ENCODE measurements at places on chromosomes 3 and 15.

DNA sequence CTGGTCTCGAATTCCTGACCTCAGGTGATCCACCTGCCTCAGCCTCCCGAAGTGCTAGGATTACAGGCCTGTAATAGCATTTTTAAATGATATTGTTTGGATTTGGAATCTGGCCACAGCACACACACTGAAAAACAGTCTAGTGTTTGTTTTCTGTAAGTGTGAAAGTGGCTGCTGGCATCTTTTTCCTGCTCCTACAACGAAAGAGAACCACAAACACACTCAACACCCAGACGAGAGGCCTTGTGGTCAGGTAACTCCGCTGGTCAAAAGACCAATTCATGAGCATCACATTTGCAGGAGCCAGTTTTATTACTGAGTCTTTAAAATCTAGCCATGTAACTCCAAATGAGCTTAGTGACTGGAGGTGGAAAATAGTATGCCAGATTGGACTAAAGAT, 50.2 kb downstream of the IMPG2 start:
- no peak for DNase-seq

DNA sequence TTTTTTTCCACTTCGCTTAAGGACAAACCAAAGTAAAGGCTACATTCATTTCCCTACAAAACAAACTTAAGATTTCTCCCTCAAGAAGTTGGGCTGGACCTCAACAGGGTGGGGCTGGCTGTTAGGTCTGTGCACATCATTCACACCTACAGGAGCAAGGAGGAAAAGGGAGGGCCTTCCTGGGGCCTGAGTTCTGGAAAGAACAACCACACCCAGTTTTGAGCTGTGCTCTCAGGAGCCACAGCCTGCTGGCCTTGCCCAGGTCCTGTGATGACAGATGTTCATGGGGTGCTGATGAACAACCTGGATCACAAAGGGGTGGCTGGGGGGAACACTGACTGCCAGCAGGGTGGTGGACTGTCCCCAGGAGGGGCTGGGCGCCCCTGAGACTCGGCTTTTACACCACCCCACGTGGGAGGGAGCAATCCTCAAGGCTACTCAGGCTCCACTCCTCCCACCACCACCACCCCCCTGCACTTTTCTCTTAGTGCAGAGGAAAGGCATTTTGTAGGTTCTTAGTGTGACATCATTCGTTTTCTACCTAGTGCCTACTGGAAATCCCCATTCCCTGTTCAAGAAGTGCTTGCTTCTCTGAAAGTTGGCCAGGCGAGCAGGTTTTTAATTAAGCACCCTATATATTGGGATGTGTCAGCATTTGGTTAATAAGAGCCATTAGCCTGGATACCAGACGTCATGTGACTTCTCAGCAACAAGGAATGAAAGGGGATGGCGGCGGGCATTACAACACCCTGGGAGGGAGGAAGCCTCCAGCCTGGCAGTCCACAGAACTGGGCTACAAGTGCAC, 35.7 kb downstream of the CCNB2 start:
- DNase-seq = no peak

GRCh38 chr3:174125267-174125824, 727.8 kb downstream of the NLGN1 start:
- no peak for DNase-seq

DNA sequence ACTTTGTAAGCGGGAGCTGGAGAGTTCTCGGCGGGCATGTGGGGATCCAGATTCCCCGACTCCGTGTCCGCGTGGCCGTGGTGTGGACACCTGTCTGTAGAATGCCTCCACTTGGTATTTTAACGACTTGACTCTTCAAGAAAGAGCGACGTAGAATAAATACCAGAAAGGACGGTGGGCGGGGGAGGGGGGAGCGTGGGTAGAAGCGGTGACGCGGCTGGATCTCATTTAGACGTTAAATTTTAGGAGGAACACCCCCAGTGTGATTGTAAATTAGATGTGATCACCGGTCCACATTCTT, 620 bp upstream of the PYGO1 start:
- DNase-seq = peak; percentile 25

- no peak for DNase-seq
Observed at GRCh38 chr15:57740048-57740447, 33.5 kb downstream of the POLR2M start.

DNA sequence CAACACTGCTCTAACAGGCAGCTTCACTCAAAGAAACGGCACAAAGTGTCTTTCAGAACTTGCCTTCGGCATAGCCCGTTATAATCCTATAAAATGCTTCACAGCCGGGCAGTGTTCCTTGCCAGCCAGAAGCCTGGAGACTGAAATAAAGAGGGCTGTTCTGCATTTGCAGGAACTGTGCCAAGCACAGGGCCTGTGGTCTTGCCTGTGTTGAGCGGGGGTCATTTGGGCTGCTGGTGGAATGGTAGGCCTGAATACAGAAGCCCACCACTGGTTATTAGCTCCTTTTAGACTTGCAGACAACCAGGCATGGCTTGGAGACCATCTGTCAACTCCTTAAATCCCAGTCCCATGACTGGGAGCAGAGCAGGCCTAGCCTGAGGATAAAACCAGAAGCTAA, 4.7 kb upstream of the ARHGEF3 start:
- peak; percentile 14 for DNase-seq

- no peak for DNase-seq
Observed at GRCh38 chr3:197305854-197306253, 7.4 kb upstream of the DLG1 start.

- DNase-seq = no peak
Observed at GRCh38 chr15:38531509-38531908, 33.1 kb downstream of the RASGRP1 start.

GRCh38 chr15:95346721-95347475, 983.6 kb upstream of the NR2F2 start:
- DNase-seq = no peak

- no peak for DNase-seq
Observed at GRCh38 chr3:38707730-38708129, 58.2 kb upstream of the SCN5A start.

GRCh38 chr3:139267300-139268246, 76.2 kb upstream of the MRPS22 start:
- DNase-seq = no peak

DNA sequence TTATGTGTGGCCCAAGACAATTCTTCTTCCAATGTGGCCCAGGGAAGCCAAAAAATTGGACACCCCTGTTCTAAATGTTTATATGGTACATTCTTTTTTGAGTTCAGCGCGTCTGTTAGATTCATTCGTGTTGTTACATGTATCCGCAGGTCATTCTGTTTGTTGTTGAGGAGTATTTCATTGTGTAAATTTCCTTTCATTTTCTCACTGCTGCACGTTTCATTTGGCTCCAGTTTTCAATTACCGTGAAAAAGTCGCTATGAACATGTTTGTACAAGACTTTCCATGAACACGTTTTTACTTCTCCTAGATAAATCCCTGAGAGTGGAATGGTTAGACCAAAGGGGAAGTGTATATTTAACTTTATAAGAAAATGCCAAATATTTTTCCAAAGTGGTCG, 7.5 kb upstream of the OPA1 start:
- no peak for DNase-seq

DNA sequence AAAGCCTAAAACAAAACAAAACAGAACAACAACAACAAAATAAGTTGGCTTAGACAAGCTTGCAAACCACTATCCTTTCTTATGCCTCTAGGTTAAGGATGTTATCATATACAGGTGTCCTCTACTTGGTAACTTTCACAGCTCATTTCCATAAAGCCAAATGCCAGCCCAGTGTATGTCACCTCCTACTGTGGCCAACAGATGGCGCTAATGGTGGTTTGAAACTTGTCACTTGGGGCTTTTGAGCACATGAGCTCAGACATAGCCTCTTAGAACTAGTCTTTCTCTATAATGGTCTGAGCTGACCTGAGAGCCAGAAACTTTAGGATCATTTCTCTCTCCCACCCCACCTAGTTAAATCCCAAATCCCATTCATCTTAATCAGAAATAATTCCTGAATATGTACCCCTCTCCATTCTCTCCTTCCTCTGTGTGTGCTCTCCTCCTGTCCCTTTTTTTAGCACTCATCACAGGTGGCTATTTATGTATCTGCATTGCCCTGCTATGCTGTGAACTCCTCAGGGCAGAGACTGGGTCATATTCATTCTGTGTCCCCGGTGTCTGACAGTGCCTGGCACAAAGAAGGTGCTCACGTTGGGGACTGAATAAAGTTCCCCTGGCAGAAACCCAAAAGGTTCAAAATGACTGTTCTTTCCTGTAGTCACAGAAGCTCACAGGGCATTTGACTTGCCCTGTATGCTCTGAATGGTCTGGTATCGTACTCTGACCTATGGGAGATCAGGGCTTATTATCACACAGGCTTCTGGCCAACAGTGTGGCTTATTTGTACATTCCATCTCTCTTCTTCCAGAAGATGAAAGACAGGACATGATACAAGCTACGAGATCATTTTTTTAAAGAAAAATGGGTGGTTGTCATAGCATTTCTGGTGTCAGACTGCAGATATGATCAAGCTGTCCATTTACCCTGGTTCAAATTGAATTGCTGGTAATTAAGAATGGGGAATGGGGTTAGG, 319.3 kb upstream of the AZI2 start:
- DNase-seq = peak; percentile 71

DNA sequence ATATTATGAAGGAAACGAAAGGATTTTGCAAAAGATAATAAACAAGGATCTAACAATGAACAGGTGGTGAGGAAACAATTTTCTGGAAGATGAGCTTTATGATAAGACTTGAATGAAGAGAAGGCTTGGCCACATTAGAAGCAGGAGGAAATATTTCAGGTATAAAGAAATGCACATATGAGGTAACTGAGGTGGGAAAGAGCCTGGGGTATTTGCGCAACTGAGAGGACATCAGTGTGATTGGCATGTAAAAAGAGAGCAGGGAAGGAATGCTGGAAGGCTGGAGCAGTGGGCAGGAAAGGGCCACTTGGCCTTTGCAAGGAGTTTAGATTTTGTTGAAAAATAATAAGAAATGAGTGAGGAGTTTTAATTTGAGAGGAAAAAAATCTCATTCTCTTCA, 414.4 kb upstream of the TMCO5A start:
- no peak for DNase-seq

DNA sequence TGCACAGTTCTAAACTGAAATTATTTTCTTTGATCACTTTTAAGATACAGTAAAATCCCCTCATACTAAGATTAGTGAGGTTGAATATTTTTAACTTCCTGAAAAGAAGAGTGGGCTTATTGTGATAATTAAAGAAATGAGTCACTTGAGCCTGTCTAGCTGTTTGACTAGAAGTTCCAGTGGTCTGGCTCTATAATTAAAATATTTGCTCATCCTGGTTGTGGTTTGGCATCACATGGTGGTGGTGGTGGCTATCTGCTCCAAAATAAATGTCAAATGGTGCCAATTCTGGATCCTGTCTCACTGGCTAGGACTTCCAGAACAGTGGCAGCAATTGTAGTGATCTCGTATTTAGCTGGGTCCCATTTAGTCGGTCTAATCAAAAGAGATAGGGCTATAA, 8.6 kb upstream of the TEX9 start:
- DNase-seq = no peak

DNA sequence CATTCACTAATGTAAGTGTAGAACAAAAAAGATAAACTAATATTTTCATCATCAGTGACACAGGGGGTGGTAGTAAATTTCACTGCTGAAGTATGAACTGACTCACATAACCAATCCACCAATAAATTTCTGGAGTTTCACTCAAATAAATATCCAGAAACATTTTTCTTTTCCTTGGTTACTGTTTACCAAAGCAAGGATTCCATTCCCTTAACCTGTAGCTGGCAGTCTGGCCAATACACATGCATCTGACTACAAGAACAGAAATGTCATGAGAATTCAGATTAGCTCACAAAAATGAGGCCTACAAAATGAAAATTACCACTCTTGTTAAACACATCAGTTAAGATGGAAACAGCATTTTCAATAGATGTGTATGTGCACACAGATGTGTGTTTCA, 80.3 kb downstream of the STAG1 start:
- DNase-seq = no peak

DNA sequence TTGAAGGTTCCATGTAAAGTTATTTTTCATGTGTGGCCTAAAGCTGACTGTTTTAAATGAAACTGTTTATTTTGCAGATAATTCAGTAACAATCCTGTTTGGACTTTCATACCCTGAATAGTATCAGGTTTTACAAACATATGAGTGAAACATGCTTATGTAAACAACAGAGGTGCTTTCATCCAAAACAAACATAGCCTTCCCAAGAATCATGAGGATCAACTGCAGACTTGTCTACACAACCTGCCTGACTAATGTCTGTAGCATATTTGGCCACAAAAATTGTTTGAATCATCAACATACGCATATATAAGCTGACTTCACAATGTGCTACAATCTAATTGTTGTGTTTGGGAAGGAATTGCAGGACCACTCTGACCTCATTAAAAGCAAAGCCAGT, 190.4 kb downstream of the DIPK2A start:
- no peak for DNase-seq

DNA sequence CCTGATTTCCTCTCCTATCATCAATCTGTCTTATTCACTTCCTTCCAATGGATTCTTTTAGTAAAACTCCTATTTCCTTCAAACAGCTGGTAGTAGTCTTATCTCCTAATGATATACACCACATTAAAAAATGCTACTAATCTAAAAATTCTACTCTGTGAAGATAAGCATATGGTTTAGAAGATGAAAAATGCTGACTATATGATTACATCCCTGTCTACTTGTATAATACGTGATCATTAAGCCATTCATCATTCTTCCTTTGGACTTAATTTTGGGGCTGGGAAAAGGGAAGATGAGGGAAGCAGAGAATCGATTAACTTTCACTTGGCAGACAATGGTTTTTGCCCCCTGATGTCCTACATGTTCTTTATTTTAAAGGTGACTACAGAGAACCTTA, 453.1 kb downstream of the NSUN3 start:
- no peak for DNase-seq

DNA sequence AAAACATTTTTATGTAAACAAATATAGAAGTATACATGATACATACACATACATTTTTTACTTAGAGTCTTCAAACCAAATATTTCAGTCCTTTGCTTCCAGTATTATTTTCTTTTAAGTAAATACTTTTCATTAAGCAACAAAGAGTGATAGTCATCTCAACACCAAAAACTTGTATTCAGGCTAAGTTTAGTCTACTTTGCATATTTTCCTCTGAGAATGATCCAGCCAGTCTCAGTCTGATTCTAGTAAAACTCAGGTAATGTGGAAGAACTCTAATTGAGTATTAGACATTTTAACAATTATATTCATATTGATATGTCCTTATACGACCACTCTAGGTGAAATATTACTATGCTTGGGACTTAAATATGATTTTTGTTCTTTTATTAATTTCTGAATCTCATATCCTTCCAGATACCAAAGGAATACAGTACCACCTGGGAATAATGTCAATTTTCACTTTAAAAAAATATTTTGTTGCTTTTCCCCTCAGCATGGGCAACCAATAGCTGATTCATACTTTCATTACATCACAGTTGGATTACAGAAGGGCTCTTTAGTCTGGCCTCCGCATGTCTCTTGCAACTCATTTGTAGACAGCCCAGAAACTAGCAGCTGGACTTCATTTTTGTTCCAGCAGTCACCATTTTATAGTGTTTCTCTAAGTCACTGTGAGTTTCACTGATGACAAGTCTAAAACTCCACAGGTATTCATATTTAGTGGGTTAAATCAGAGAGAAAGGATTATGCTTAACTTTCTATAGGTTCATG, 390.4 kb downstream of the ZBTB20 start:
- no peak for DNase-seq

GRCh38 chr3:159417761-159418160, 570.9 kb upstream of the IL12A start:
- no peak for DNase-seq

- DNase-seq = no peak
Observed at GRCh38 chr3:10262027-10262426, 13.8 kb downstream of the TATDN2 start.

Measured in stimulated activated CD8-positive, alpha-beta memory T cell treated with anti-CD3 and anti-CD28 coated beads, Interleukin-4, amount 100 ng/mL, for 48 hours (primary cell).